Right kidney (tissue), 9 donors: ENCODE measurements at places on chromosomes 11 and 22.

DNA sequence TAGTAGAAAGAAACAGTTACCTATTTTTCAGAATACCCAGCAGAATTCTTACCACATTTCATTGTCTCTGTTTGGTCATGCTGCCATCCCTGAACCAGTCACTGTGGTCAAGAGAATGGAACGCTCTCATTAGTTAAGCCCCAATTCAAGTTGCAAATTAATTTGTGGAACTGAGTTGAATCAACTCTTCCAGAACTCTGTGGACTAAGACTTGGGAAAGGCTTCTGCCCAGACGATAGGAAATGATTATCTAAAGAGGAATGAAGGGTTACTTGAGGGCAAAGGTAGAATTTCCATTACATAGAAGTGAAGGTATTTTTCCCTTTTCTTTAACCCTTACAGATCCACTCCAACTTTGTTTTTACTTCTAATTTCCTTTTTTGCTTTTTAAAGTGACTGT is 286.4 kb downstream of the DYNC2H1 start:
- no peak for DNase-seq

- no peak for DNase-seq
Observed at GRCh38 chr22:31263896-31264640, 28.2 kb downstream of the PIK3IP1 start.

GRCh38 chr22:36858966-36859365 is 1.8 kb upstream of the NCF4 start:
- DNase-seq, result no peak

GRCh38 chr11:78361228-78361627 is 56.4 kb downstream of the GAB2 start:
- DNase-seq, result no peak

GRCh38 chr11:8720352-8720751 is 37.8 kb downstream of the RPL27A start:
- no peak for DNase-seq

DNA sequence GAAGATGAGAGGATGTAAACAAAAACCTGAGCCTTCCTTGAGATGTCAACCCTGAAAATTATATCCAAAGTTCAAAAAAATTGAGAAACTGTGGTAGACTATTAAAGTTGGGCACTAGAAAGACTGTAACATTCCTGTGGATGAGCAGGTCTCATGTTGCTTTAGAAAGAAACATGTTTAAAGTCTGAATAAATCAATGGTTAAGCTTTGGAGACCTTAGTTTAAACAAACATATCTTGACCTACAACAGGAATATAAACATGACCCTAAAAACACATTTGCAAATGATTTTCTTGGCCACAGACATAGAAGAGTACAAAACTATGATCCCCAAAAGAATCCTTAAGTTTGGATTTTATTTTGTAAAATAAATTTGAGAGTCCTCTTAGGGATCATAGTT is 38.1 kb upstream of the PCF11 start:
- no peak for DNase-seq

- DNase-seq, result peak; percentile 68
Observed at GRCh38 chr22:41976070-41976901, 7.0 kb downstream of the SEPTIN3 start.

DNA sequence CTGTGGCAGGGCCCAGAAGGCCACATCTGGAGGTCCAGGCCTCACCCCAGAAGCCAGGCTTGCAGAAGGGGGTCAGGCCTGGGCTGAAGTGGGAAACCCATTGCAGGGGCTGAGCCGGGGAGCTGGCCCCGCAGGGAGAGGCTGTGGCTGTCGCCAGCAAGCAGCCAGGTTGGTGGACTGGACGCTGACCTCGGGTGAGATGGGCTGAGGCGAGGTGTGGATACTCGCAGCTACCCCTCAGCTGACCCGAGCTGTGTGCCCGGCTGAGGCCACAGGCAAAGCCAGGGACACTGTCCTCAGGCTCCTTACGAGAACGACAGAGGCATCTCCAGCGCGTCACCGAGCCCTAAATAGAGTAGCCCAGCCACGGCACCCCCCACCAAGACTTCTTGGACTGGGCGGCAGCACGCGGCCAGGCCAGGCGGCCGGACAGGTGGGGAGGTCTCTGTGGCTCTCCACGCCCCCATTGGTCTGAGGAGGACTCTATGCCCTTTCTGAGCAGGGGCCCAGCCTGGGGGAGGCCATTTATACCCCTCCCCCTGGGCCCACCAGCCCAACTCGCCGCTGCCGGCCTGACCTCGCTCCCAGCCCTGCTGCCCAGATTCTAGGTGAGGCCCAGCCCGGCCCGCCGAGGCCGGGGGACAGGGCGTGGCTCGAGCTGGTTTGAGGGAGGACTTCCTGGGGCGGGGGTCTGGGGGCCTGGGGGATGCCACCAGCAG is at the start of gene TNNI2:
Gene TNNI2, plus strand, starts transcription at position 556 of the 719 bp plus-strand sequence. CDS start 716 bp downstream, outside the sequence.
- no peak for DNase-seq

- peak; percentile 82 for DNase-seq
Observed at GRCh38 chr11:120564573-120565311, 53.2 kb downstream of the GRIK4 start.

DNA sequence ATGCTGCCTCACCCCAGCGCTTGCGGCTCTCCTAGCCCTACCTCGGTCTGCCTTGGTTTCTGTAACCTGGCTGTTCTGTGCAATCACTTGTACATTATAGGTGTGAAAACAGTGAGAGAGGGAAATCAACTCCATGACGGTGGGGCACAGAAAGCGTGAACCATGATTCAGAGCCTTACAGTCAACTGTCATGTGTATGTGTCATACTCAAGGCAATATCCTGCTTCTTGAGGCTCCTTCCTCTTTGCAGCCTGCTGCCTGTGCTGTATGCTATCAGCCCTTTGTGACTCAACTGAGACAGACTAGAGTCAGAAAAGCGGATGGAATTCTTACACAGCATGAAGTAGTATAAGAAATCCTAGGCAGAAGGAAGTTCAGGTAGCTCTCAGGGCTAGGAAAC is 2.1 kb downstream of the NRIP3 start:
- DNase-seq, result no peak

DNA sequence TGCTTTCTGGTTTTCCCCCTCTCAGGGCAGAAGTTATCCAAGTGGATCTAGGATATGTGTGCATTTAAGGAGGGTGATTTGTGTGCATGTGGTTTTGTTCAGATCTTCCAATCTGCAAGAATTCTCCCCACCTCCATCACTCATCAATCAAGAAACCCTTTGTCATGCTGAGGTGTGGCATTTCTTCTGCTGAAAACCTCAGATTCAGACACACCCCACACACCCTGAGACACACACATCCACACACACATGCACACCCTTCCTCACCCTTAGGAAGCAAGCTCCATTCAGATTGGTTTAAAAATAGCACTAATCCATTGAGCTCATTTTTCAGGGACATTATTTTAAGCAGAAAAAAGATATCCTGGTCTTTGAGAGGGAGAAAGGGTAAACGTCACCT is 106.1 kb upstream of the HSD17B12 start:
- DNase-seq, result no peak

GRCh38 chr11:19719960-19720359 is 7.3 kb downstream of the NAV2 start:
- no peak for DNase-seq

- DNase-seq, result no peak
Observed at GRCh38 chr11:112401036-112401769, 140.5 kb upstream of the PLET1 start.

DNA sequence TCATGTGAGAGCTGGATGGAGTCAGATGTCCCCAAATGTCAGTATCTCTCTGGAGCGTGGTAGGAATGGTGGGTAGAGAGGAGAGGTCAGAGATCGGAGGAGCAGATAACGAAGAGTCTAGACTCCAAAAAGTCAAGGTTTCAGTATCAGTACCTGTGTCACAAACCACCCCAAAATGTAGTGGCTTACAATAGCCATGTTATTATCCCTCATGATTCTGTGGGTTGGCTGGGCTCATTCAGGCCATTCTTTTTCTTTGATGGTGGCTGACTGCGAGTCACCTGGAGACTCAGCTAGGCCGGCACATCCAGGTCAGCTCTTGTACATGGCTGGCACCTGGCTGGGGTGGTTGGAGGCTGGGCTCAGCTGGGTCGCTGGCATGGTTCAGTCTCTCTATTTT is 7.3 kb upstream of the SSTR3 start:
- no peak for DNase-seq

GRCh38 chr11:33214767-33215166 is 42.4 kb upstream of the HIPK3 start:
- DNase-seq, result no peak

DNA sequence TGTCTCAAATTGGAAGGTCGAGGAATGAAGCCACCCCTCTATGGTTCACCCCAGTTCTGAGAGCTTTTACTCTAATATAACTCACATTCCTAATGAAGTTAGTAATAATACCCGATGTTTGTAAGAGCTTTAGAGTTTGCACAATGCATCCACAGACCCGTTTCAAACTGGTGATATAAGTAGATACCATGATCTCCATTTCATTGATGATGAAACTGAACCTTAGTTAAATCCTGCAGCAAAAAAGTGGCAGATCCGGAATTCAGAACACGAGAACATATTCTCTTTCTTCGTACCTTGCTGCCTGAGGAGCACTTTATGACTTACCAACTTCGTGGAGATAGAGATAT is 757 bp upstream of the RBFOX2 start:
- DNase-seq, result no peak

GRCh38 chr11:103266167-103266831 is 157.1 kb downstream of the DYNC2H1 start:
- no peak for DNase-seq

GRCh38 chr11:8480858-8481257 is 113.2 kb downstream of the STK33 start:
- DNase-seq, result no peak

DNA sequence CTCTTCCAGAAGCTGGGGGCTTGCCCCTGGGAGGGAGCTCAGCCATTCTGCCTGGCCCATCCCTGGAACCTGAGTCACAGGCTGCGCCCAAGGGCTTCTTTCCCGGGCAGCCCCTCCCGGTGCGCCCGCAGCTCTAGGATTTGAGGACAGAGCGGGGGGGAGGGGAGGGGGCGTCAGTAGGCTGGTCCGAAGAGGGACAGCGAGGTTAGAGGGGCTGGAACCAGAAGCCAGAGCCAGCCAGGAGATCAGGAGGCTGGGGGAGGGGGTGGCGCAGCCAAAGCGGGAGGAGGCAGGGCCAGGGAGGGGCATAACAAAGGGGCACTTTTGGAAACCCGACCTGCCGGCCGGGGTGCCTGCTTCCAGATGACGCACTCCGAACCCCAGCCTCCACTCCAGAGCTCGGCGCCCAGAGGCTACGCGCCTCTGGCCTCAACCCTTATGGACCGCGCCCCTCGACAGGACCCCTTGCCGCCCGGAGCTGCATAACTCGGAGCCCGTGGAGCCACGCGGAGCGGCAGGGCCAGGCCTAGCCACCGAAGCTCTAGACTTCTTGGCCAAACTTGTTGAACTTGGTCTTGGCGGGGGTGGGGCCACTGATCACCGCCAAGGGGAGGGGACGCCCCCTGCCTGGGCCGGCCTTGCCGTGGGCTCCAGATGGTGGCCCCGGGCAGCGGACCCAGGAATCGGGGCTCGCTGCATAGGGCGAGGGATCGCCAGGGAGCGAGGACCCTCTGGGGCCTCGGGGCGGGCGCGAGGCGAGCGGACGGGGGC is 744 bp downstream of the PACSIN3 start:
- peak; percentile 87 for DNase-seq

DNA sequence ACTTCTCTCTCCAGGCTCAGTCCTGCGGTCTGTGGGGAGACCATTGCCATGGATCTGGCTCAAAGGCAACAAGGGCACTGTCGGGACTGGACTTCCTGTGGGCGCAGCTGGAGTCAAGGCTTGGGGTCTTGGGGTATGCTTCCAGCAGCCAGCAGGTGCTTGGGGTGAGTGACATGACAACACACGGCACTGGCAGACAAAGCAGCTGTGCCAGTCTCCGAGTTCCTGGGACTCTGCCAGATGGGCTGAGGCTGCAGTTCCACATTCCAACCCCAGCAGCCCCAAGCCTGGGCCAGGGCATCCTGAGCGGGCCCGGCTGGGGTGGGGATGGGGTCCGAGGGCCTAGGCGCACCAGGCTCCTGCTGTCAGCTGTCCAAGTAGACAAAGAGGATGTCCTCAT is 12.3 kb downstream of the GUCD1 start:
- DNase-seq, result no peak

- DNase-seq, result no peak
Observed at GRCh38 chr11:120245434-120245833, 5.5 kb downstream of the POU2F3 start.

DNA sequence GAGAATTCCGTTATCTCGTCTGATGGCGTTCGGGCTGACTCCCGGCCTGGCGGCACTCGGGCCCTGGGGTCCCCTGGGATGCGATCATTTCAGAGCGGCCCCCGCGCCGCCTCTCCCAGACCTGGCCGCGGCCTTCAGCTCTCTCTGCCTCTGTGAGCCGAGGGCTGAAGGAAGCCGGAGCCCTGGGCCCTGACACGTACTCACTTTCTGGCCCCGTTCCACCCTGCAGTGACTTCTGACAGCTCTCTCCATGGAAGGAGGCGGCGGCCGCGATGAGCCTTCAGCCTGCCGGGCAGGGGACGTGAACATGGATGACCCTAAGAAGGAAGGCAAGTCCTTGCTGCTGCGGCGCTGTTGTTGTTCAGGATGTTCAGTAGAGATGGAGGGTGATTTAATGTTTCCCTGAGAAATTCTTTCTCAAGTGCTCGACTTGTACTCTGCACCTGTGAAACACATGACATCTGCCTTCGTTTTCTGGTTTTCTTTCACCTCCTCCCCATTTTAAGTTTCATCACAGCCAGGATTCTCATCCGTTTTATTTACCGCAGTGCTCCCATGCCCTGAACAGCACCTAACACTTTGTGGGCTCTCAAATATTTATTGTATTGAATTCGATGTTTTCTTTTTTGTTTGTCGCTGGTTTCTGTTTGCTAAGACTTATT is 612 bp downstream of the GTSE1 start:
- no peak for DNase-seq

DNA sequence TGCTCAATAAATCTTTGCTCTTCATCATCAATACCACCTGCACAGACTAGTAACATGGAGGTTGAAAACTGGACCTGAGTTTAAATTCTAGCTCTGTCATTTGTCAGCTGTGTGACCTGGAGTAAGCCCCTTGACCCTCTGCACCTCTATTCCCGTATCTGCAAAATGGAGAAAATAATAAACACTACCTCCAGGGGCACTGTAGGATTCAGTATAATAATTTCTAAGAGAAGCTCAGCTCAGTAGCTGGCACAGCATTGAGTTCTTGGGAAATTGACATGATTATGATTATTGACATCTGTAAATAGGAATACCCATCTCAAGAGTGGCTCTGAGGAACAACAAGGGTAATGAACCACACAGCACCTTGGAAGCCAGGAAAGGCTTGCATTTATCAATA is 78.4 kb downstream of the MN1 start:
- no peak for DNase-seq

DNA sequence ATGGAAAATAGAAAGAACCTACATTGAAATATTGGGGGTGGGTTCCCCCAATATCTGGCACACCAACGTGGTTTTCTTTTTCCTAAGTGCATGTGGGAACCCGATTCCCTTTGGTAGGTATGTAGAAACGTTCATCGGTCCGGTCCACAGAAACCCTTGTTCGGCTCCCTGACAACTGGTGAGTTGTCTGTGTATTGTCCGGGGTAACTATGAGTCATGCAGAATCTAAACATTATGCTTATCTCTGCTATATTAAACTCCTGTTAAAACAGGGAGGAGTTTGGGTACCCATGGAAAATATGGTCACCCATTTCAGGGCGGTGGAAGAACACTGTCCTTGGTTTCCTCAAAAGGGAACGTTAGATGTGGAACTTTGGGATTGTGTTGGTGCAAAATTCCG is 25.1 kb upstream of the ALDH3B2 start:
- no peak for DNase-seq
